Stimulated activated CD8-positive, alpha-beta memory T cell treated with anti-CD3 and anti-CD28 coated beads, Interleukin-15, amount 100 ng/mL, for 1 hour (primary cell): ENCODE measurements at places on chromosomes 5 and 9.

DNA sequence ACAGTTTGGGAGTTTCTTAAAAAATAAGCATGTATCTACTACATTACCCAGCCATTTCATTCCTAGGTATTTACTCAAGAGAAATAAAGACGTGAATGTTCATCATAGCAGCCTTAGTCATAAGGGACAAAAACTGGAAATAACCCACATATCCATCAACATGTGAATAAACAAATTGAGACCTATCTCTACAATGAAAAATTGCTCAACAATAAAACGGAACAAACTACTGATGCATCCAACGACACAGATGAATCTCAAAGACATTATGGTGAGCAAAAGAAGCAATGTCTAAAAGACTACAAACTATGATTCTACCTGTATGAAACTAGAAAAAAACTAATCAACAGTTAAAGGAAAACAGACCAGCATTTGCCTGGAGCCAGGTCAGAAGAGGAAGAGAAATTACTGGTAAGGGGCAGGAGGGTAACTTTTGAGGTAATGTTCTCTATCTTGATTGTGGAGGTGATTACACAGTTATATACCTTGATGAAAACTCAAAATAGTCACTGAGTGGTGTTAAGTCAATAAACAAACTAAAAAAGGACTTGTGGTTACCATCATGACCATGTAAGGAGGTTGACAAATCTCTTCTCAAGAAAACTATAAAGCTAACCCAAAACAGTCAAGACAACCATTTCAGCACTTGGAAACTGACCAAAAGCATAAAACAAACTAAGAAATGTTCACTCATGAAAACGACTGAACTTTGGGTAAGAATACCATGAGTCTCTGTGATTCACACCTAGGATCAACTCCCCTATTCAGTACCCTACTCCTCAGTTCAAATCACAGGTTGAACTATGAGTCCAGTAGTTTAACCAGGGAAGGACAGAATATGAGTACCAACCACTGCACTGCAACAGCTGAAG, 10.4 kb downstream of the UIMC1 start:
- no peak for DNase-seq

- no peak for DNase-seq
Observed at GRCh38 chr5:72394688-72395087, 74.5 kb downstream of the PTCD2 start.

- no peak for DNase-seq
Observed at GRCh38 chr5:60797482-60798153, 46.5 kb downstream of the ELOVL7 start.

DNA sequence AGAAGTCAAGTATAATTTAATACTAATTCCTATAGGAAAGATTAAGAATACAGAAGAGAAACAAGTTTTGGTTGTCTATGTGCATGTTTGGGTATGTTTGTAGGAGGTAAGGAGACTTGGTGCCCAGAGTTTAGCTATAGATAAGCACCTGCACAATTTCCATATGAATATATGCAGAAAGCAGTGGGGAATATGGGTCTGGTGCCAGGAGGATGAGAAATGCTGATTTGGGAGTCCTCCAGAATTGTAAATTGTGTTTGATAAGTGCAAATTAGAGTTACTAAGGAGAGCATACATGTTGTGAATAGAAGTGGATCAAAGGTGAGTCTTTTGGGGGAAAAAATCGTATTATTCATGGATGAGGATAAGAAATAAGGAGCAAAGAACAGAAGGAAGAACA, 653.1 kb downstream of the EFNA5 start:
- DNase-seq = no peak

GRCh38 chr5:124371111-124371706, 375.2 kb downstream of the ZNF608 start:
- DNase-seq = no peak
